ENCODE measurements at places on chromosomes 12 and 14.
A peak's percentile ranks its signal among the peaks of the same experiment; 100 is the strongest.

DNA sequence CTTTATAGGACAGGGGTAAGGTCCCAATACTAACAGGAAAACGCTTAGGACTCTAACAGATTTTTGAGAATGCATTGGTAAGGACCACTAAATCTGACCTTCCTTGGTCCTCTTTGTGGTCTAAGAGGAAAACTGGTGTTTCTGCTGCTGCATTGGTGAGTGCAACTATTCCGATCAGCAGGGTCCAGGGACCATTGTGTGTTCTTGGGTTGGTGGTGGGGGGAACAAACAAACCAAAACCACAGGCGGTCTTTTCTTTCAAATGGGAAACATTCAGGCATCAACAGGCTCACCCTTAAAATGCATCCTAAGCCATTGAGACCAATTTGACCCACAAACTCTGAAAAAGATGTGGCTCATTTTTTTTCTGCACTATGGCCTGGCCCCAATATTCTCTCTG lies 20.7 kb downstream of the EPYC start:
- DNase-seq, result no peak

GRCh38 chr12:53196486-53196885 lies 10.6 kb downstream of the ITGB7 start:
- DNase-seq, result no peak

DNA sequence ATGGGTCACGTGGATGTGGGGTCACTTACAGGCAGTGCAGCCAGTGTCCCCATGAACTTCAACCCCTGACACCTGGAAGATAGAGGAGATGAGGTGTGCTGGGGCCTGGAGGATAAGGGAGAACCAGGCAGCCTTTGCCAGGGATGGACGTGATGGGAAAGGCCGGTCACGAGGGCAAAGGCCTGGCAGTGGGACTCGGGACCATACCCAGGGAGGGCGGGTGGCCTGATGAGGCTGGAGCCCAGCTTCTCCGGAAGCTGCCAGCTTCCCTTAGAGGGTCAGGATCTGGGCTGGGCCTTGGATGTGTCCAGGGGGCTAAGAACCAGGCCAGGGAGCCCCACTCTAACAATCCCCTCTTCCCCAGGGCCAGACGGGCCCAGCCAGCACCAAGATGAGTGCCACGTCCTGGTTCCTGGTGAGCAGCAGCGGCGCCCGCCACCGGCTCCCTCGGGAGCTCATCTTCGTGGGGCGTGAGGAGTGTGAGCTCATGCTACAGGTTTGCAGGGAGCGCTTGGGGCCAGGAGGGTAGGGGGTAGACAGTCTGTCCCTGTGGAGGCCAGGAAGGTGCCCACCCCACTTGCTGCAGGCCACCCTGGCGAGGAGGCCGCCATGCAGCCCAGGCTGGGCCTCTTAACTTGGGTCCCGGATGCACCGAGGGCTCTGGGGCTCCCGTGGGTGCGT lies 3.1 kb downstream of the CEP170B start:
- DNase-seq, result no peak

DNA sequence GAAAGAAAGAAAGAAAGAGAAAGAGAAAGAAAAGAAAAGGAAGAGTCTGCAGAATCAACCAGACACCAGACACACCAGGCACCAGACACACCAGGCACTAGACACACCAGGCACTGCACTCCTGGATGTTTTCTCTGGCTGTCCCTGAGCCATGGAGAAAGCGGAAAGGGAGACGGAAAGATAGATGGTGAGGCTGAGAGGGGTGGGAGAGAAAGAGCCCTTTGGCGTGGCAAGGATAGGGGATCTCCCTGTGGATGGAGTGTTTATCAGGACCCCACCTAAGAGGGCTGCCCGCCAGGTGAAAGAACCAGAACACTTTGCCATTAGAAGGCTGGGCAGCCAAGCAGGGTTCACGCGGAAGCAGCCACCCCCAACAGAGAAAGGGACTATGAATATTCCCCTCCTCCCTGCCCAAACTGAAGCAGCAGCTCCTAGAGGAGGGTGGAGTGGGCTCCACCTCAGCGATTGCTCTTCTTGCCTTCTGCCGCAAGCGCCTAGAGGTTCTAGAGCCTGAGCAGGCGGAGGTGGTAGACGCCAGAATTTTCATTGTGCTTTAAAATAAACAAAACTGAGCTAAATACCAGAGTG lies 13.4 kb downstream of the ST8SIA1 start:
- DNase-seq, result no peak

- no peak for DNase-seq
Measured at GRCh38 chr14:96285667-96286066, 29.7 kb downstream of the BDKRB1 start.

DNA sequence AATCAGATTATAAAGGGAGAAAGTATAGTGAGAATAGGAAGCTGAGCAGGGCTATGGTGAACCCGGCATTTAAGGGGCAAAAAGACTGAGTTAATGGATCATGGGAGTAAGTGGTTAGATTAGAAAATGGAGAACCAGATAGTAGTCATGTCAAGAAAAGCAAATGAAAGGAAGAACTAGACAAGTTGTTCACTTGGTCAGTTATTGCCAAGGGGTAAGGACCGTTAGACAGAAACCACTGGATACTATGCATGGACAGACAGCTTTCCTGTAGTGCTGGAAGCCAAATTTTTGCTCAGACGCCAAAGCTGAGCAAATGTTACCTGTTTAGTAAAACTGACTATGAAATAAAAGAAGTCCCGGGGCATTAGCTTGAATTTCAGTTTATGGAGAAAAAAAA lies 3.8 kb downstream of the LIMA1 start:
- no peak for DNase-seq

GRCh38 chr14:53338192-53338591 lies 185.1 kb upstream of the DDHD1 start:
- DNase-seq, result no peak

DNA sequence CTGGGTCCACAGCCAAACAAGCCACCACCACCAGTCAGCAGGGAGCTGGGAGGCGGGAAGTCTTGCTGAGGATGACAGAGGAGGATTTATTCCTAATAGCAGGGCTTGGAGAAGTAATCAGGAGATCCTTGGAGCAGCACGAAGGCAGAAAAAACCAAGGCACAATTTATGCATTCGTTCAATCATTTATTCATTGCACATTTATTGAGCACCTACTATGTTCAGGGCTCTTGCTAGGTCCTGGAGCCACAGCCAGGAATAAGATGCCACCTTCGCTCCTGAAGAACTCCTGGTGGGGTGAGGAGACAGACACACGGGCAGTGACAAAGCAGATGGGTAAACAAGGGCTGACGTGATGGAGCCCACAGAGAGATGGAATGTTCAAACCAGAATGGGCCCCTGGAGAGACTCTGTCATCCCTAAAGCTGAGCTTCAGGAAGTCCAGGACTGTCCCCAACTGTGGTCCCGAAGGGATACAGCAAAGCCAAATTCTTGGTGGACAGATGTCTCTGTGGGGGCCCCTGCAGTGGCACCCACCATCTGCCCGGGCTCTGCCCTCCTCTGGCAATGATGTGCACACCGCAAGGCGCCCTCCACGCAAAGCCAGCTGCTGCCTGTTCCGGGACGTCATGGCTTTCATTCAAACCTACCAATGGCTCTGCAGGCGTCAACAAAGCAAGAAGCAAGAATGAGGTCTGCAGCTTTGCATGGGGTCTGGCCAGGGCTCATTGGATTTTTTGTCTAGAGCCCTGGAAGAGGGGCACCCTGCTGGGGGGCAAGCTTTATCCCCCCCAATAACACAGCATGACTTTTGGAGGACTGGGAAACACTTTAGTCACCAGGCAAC lies 3.0 kb upstream of the TESC start:
- DNase-seq, result no peak

DNA sequence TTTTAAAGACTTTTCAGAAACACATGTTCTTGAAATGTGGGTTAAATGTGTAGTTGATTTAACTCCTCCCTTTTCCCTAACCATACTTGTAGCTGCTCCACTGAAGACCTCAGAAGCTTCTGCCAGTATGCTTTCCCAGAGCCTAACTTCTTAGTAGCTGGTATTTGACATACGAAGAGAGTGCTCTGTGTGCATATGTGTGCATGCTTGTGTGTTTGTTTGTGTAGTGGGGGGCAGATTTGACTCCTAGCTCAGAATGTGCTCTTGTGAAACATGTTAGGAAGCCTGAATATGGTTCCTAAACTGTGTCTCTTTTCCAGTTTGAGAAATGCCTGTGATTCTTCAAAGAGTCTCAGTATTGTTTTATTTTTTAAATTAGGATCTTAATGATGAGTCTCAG lies 420.4 kb downstream of the PCNX1 start:
- no peak for DNase-seq

DNA sequence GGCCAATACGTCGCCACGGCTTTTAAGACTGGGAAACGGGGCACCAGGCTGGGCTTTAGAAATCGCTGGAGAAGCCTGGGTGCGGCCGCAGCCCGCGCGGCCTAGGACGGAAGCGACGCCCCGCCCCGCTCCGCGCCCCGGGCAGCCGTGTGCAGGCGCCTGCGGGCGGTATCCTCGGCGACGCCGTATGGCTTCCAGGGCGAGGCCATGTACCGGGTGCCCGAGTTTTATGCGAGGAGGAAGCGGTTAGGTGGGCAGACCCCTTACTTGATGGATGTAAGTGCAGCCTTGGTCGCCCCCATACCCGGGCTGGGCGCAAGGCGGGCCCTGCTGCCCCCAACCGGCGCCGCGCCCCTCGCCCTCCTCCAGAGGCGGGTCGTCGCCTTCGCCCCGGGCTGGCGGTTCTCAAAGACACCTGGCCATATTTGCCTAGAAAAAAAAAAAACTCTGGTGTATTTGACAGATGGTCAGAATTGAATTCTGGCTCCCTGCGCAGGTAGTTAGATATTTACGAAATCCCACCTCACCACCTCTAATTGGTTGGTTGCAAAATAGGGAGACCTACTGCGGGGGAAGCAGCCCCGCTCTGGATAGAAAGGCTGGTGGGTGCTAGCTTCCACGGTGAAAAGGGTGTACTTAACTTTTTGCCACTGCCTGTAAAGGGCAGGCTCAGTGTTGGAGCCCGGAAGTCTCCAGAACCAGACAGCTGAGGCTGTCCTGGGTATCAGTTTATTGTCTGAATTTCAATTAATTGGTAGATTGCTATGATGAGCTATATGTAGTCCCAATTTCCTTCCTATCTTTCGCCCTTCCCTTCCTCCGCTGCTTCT lies at the start of gene PPP1R36:
TSS of gene PPP1R36 (plus strand) at position 171 of the 830 bp plus-strand sequence. CDS start at position 208, 37 bp downstream.
- DNase-seq, result peak; percentile 45

DNA sequence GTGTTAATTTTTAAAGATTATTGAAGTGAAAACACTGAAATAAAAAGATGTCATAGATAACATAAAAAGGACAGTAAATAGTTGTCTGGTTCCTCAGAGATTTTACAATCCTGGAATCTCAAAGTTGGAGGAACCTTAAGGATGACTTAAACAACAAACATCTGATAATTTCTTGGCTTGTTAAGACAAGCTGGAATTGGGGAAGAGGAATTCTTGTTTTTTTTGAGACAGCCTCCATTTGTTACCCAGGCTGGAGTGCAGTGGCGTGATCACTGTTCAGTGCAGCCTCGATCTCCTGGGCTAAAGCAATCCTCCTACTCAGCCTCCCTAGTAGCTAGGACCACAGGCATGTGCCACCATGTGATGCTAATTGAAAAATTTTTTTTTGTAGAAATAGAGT lies 2.3 kb downstream of the ZNF410 start:
- no peak for DNase-seq

- DNase-seq, result no peak
Measured at GRCh38 chr12:105368047-105368646, 37.7 kb downstream of the C12orf75 start.

- no peak for DNase-seq
Measured at GRCh38 chr12:125954362-125954761, 889.1 kb downstream of the AACS start.

- DNase-seq, result no peak
Measured at GRCh38 chr14:101361451-101362433, 199.6 kb upstream of the DIO3 start.

- peak; percentile 8 for DNase-seq
Measured at GRCh38 chr12:91432089-91432488, 249.5 kb upstream of the DCN start.

- no peak for DNase-seq
Measured at GRCh38 chr12:552466-552865, 92.7 kb downstream of the B4GALNT3 start.

DNA sequence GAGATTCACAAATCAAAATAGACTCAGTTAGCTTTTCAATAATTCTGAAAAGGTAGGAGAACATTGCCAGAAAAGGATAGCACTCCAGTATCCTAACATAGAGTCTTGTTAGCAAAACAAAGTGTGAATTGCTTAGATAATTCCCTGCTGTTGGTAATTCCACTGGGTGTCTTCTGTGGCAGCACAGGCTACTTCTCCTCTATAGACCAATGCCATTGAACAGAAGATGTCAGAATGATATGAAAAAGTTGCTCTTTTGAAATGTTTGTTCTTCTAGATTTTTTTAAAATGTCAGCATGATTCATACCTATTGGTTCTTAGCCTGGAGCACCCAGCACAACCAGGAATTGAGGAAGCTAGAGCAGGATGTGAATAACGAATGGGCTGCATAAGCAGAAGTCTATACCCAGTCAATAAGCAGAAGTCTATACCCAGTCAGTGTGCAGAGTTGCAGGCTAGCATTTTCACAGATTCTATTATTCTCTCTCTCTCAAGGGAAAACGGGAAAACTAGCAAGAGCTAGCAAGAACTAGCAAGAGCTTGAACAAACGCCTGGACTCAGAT lies 112.8 kb downstream of the SYT1 start:
- DNase-seq, result no peak

DNA sequence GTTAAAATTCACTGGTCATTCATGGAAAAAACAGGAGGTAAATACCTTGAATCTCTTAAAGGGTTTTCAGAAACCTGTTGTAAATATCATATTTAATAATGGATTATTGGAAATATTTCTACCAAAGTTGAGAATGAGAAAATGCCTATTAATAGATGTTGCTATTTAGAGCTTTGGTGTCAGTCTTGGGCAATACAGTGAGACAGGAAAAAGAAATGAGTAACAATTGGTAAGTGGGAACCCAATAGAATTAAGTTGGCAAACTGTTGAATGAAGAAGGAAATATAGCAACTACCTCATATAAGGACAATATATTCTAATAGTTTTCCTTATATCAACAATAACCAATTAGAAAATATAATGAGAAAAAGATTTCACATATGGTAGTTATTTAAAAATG lies 78.0 kb downstream of the ATF7IP start:
- DNase-seq, result no peak

DNA sequence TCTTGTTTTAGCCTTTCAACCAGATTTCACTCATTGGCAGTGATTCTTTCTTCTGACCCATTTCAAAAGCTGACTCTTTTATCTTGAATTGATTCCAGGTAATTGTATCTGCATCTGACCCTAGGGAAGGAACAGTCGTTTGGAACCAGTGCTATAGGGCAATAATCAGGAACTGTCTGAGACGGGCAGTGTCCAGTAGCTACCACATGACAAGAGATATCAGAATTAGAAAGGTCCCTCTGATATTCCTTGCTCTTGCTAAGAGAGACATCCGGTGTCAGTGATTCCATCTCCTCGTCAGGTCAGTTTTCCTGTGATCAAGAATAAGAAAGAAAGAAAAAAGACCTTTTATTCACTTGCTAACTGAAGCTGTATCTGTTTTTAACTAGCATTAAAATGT lies 47.8 kb upstream of the PDE3A start:
- no peak for DNase-seq

DNA sequence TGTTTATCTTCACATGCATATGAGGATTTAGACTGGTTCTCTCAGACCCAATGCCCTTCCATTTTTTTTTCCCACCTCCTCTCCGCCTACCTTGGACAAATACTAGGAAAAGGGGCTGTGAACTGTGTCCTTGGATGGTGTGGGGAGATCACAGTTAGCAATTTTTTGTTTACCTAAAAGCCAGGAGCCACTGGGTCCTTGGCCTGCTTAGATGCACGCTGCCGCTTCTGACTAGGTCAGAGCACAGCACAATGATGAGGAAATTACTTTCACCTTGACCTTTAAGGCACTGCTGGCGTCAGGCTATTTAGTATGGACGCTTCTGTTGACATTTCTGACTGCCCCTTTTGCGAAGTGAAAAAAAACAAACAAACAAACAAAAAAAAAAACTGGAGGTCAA lies 1.9 kb downstream of the CCDC38 start:
- DNase-seq, result no peak

All from nephron progenitor cell (in vitro differentiated cells).